ENCODE measurements at places on chromosomes 2 and 18. TPM values are rescaled to one million over a fixed set of nuclear protein-coding genes. Genes with fewer than 3 reads are reported as not detected.

SH2D6 gene
- total RNA-seq: 1.3 TPM

DNA sequence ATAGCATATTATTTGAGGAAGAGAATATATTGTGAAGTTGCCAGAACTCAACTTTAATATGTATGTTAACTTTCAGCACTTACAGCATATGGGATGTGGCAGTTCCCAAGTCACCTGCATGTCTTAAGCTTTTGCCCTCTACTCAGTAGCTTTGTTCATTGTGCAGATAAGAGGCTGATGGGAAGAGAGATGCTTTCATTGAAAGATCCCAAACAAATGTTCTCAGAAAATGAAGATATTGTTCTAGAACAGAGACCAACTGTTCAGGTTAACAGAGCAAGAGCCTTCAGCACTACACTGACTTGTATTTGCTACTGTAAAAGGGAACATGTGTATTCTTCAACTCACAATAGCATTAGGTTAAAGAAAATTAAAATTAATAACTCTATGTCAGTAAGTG, 28.1 kb downstream of the GAREM1 start:
- H3K27me3 ChIP-seq: no peaks in the 10 kb centered on the region
- H3K36me3 ChIP-seq: no peaks in the 10 kb centered on the region
- no peak overlapping the region for H3K27ac ChIP-seq
- H3K4me1 ChIP-seq: no peaks in the 10 kb centered on the region
- no peak for DNase-seq
- H3K4me3 ChIP-seq: no peak overlapping the region

GRCh38 chr18:73551211-73551610, 596.4 kb downstream of the FBXO15 start:
- H3K27ac ChIP-seq: no peak overlapping the region
- no peaks in the 10 kb centered on the region for H3K4me1 ChIP-seq
- H3K4me3 ChIP-seq: no peak overlapping the region
- no peaks in the 10 kb centered on the region for H3K27me3 ChIP-seq

DNA sequence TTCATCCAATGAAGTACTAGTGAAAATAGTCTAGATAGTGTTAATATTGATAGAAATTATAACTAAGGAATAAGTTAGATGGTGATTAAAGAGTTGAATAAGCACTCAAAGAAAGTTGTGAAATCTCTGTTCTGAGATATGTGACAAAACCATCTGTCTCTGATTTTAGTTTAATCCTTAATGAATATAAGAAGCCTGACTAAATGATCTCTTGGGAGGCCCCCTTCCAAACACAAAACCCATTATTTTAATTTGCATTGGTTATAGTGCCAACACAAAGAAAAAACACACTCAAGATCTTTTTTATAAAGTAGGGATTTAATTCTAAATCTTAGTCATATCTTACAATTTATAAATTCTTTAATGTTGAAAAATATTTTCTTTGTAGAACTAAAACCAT, 34.0 kb downstream of the SCN2A start:
- no peaks in the 10 kb centered on the region for H3K27me3 ChIP-seq
- no peaks in the 10 kb centered on the region for H3K36me3 ChIP-seq
- H3K4me1 ChIP-seq: no peaks in the 10 kb centered on the region
- no peak overlapping the region for H3K27ac ChIP-seq
- no peak for DNase-seq

SCYGR4 gene
- not detected for total RNA-seq

Data from endodermal cell (in vitro differentiated cells).